ENCODE measurements at places on chromosomes 5 and 9.
A peak's percentile ranks its signal among the peaks of the same experiment; 100 is the strongest.

- no peak for DNase-seq
These were observed 346.9 kb downstream of the DEPDC1B start for GRCh38 chr5:60352992-60353599.

DNA sequence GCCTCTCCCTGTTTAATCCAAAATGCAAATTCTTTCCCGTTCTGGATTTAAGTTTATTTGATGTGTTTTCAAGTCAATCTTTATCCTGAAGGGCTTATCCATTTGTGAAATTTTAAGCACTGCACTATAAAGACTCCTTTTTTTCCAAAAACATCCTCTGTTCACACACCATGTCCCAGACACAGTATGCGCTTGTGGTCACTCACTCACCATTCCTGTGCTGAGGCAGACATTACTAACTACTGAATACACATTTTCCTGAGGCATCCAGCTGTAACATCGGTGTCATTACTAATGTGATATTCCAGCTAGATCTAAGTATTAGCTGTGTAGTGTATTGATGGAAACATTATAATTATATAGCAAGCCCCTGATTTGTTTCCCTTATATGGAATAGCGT is 298.4 kb downstream of the KCTD16 start:
- no peak for DNase-seq

DNA sequence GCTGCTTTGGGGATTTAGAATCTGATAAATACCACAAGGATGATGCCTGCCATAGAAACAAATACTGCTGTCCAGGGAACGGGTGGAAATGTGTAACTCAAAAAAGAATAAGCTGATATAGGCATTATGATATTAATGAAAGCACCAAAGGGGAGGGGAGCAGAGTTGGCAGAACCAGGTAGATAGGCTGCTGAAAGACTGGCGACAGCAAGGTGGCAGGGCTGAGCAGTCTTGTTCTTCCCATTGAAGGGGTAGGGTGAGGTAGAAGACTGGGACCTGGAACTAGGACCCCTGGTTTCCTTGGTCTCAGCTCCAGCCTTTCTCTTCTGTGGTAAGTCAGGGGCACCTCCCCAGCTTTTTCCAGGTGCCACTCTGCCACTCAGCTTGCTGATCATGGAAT is 31.4 kb upstream of the TMOD1 start:
- DNase-seq, result peak; percentile 37

DNA sequence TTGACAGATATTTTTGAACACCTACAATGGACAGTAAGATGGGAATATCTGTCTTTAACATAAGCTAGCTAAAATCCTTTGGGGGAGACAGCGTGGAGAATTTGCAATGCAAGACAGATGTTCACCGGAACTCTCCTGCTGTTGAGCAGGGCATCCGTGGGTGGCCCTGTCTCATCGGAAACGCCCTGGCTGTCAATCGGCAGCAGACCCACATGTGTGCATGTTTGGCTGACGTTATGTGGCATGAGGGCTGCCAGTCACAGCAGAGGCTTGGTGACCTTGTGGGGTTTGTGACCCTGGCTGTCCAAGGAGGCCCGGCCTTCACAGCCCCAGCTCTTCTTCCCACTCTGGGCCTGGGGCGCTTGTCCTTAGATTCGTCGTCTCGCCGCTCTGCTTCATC is 129.7 kb upstream of the OTULINL start:
- DNase-seq, result no peak

DNA sequence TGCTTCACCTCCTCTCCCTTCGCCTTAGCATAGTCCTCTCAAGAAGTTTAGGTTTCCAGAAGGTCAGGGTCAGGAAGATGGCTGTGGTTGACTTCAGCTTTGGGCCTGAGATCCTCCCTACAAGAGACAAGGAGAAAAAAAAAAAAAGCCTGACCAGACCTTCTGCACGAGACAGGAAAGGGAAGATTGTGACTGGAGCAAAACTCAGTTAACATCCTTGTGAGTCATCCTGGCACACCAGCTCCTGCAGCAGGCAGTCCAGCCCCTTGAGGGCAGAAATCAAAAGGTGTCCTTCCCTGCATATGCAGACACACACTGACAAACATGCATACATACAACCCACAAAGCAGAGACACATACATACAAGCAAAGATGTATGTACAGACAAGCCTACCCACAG is 18.0 kb upstream of the ENHO start:
- DNase-seq, result peak; percentile 10

GRCh38 chr5:63563008-63563917 is 399.0 kb downstream of the HTR1A start:
- DNase-seq, result no peak

DNA sequence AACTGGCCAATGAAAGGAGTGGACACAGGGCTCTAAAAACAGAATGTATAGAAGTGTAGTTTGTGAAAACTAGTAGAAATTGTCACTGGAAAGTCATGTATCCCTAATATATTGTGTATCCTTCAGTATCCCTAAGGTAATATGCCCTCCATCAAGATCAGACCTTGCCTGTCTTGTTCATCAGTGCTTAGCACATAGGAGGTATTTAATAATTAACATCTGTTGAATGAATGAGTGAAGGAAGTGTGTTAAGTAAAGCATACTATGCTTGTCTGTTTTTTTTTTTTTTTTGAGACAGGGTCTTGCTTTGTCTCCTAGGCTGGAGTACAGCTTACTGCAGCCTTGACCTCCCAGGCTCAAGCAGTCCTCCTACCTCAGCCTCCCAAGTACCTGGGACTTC is 15.8 kb downstream of the GAPVD1 start:
- no peak for DNase-seq

DNA sequence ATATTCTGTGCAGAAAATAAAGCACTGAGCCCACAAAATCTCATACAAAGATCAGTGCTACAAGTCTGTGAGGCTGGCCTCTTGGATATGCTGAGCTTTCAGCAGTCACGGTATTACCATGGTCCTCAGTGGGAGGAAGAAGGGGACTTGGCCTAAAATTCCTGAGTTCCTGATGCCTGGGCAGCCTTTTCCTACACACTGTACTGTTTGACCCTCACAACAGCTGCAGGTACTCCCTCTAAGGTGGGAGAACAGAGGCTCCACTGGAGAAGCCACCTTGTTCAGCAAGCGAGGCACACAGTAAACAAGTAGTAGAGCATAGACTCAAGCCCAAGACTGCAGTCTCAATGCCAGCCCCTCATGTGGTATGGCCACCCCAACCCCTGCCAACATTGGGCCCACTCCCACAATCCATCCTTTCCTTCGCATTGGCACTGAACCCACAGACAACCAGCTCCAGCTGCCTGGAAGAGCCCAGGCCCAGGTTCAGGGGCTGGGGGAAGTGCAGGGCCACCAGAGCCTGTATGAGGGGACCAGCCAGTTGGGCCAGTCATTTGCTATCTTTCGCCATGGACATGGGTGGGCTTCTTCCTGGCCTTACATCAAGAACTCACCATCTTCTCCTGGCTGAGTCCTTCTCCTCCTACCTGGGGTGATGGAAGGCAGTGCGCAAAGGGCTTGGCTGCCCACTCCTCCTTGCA is 14.3 kb downstream of the ACSL6 start:
- no peak for DNase-seq

GRCh38 chr5:33837301-33837700 is 54.5 kb downstream of the ADAMTS12 start:
- no peak for DNase-seq

- DNase-seq, result no peak
These were observed 382 bp upstream of the CDKN2B start for GRCh38 chr9:22009506-22009867.

- DNase-seq, result no peak
These were observed 59.1 kb upstream of the ENTREP1 start for GRCh38 chr9:69265891-69266290.

GRCh38 chr5:86970361-86970760 is 297.3 kb upstream of the RASA1 start:
- DNase-seq, result no peak

GRCh38 chr9:128470560-128470959 is 14.8 kb downstream of the ODF2 start:
- DNase-seq, result no peak

DNA sequence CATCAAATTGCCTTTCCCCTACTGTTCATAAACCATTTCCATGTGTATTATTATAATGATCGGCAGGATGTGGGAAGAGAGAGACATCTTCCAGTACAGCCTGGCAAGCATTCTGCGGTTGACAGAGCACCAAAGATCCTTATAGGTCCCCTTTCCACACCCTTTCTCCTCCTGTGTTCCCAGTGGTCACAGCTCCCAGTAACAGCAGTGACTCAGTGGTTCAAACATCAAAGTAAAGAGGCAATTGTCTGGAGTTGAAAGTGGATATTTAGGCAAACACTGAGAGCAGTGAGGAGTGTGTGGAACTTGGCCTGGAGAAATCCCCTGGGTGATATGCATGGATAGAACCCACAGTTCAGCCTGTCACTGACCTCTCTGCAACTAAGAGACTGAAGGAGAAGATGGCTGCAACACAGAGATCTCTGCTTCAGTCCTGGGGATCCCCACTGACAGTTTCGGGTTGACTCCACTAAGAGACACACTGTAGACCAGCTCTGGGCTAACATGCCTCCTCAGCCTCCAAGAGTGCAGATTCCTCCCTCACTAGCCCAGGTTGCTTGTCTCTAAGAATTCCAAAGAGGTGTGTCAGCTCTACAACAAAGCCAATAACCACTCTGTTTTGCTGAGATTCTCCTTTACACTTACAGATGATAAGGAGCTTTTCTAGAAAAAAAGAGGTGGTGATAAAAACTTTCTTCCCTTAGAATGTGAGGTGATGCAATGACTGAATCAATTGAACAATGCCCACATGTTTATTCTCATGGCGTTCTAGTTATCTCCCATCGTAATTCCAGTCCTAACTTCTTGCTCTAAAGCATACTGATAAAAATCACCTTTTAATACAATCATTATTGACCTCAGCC is 94.4 kb upstream of the IL6ST start:
- DNase-seq, result no peak

DNA sequence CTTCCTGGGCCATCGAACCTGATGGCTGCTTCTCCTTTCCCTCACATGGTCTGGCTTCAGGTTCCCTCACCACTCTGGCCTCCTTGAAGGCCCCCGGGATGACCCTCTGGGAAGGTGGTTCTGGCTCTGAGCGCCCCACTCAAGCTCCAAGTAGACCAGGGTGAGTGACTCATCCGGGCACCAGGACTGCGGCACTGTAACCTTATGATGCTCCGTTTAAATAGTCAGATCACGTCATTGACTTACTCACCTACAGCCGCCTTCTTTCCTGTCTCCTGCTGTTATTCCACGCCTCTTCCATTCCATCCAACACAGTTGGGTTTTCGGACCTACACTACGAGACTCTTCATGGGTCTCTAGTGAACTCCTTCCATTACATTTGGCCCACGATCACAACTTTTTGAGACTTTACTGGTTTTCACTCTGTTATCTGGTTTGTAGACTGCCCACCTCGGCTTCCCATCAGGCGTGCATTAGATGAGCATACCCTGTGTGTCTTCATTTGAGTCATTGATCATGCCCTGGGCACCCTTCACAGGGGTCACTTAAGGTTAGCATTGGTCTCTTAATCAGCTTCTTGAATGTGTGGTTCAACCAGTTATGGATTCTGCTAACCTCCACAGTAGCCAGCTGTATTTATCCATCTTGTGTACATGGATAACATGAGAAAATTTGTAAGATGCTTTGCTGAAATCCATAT is 138.8 kb upstream of the LMX1B start:
- no peak for DNase-seq

DNA sequence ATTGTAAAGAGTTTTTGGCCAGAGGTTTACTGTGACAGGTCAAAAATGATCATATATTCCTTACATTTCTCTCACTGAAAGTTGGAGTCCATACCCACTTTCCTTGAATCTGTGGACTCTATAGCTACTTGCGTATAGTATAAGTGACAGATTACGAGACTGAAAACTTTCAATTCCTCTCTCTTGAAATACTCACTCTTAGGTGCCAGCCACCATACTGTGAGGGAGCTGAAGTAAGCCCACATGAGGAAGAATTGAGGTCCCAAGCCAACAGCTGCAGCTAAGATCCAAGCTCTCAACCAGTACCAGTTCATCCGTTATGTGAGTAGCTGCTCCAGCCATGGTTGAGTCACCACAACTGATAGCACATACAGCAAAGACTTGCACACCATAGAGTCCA is 128.1 kb upstream of the FAM174A start:
- no peak for DNase-seq

DNA sequence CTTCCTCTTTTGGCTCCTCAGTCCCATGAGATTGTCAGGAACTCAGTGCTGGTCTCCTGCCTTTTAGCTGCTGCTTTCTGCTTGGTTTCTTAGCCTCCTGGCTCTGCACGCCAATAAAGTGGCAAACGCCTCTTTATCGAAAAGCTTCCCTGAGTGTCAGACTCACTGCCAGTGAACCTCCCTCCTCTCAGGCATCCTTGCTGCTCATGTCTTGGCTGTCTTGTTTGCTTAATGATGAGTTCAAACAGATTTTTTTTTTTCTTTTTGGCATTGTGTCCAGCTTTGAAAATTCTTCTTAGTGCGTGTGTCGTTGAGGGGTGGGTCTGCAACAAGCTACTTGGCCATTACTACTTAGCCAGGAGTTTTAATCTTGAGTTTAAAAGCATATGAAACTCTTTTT is 14.9 kb downstream of the RASGRF2 start:
- DNase-seq, result no peak

DNA sequence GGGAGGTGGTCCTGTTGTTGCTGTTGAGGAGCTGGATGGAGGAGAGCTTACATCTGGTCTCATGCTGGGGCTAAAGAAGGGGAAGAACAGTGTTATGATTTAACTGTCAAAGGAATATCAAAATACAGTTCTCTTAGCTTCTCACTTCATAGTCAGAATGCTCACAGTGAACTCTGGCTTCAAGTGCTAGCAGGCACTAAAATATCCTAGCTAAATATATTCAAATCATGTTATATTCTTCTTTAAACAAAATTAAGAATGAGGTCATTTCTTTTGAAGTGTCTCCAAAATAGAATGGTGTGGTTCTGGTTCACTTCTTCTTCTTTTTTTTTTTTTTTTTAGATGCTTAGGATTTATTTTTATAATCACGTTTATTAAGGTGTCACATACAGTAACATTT is 89.4 kb downstream of the NR3C1 start:
- no peak for DNase-seq

DNA sequence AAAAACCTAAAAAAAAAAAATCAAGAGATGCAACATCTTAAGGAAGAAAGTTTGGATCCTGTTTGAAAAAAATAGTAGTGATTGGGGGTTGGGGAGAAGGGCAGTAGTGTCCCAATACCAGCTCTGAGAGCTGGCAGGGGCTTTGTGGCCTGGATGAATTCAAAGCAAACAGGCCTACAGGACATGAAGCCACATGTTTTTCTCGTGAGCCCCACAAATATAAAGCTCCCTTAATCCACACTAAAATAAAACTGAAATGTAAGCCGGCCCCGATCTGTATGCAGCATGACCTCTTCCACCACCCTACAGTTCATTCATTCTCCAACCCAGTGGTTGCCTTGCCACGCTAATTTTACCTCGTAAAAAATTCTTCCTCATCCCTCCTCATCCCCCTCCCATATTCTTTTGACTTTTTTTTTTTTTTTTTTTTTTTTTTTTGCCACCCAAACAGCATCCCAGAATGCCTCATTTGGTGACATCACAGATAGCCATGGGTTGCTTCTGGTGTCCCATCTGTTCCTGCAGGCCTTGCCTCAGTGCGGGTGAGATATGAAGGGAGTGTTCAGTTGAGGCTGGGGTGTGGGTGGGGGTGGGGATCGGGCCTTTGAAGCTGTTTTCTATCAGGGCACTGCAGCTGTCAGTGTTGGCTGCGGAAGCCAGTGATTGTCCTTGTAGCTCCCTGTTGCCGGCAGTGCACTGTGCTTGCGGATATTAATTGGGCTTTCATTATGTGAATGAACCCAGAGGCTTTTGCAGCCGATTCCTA is 81.6 kb upstream of the NFIB start:
- peak; percentile 23 for DNase-seq

All from SK-N-SH (cell line).